ENCODE measurements at places on chromosomes 5 and 9.

GRCh38 chr5:178106086-178106485 is 7.2 kb upstream of the N4BP3 start:
- no peak for DNase-seq
- H3K36me3 ChIP-seq, result no peaks in the 10 kb centered on the region
- H3K27me3 ChIP-seq, result no peaks in the 10 kb centered on the region
- no peak overlapping the region for H3K4me3 ChIP-seq
- peaks cover 8% of the 10 kb centered on the region for H3K4me1 ChIP-seq
- H3K27ac ChIP-seq, result no peak overlapping the region

GRCh38 chr5:27318701-27319100 is 280.3 kb upstream of the CDH9 start:
- no peaks in the 10 kb centered on the region for H3K27me3 ChIP-seq
- no peak for DNase-seq
- no peaks in the 10 kb centered on the region for H3K36me3 ChIP-seq
- no peak overlapping the region for H3K27ac ChIP-seq
- no peaks in the 10 kb centered on the region for H3K4me1 ChIP-seq
- H3K4me3 ChIP-seq, result no peak overlapping the region

DNA sequence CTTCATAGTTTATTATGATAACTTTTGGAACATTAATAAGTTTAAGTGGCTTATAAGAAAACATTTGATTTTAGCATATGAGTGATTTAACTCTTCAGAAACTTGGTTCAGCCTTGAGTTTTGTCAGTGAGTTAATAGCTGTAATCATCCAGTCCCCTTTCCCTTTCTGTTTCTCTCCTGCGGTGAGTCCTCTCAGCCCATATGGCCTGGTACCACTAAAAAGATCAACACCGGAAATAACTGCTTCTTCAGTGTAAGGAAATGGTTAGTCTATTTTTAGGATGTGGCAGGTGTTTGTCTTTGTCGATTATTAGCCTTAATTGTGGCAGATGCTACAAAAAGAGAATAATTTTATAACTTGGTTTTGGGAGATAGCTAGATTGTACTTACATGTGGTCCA is 120.2 kb upstream of the GRHPR start:
- H3K36me3 ChIP-seq, result peaks cover 8% of the 10 kb centered on the region
- H3K27ac ChIP-seq, result no peak overlapping the region
- DNase-seq, result no peak
- H3K27me3 ChIP-seq, result no peaks in the 10 kb centered on the region

GRCh38 chr5:179307013-179307800 is 38.1 kb downstream of the ADAMTS2 start:
- no peaks in the 10 kb centered on the region for H3K27me3 ChIP-seq
- H3K36me3 ChIP-seq, result no peaks in the 10 kb centered on the region
- no peak overlapping the region for H3K4me3 ChIP-seq
- no peaks in the 10 kb centered on the region for H3K4me1 ChIP-seq

DNA sequence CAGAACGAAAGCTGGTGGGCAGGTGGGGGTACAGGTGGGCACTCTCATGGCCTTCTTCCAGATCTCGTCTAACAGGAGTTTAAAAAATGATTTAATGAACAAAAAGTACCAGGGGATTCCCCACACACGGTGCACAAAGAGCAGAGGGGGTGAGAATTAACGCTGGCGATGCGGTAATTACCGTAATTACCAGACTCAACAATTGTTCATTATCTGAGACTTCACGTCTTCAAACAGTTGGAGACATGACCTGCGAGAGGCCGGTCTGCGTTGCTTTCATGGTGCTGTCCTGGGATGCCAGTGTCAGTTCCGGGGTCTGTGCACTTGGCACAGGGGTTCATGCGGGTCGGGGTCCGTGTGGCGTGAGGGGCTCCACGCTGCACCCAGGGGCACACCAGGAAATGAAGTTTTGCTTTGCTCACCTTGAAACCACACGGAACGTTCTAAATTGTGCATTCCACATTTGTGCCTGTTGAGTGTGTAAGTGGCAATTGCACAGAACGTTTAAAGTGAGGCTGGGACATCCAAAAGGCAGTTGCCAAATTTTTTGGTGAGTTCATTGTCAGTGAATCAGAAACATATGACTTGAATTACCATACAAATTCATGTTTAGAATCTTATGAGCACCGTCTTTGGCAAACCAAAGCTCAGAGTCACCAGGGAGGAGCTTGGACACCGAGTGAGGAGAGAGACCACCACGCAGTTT is 256.4 kb upstream of the IRX1 start:
- no peaks in the 10 kb centered on the region for H3K36me3 ChIP-seq
- DNase-seq, result no peak
- H3K27me3 ChIP-seq, result no peaks in the 10 kb centered on the region
- no peak overlapping the region for H3K27ac ChIP-seq
- no peaks in the 10 kb centered on the region for H3K4me1 ChIP-seq

DNA sequence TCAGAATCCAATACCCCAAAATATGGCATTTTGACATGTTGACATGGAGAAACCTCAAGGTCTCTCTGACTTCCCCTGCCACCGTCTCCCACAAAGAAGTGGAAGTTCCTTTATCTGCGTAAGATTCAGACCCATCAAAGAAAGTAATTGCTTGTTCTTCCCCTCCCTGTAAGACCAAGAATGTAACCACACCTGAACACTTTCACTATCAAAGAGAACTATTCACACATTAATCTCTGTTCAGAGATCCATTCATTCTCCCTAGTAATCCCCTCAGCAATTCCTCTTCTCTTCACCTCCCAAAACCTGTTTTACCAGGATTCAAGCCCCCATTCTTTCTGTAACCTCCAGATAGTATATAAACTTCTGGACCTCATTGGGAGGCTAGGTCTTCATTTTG is 4.1 kb upstream of the SLC1A1 start:
- peaks cover 15% of the 10 kb centered on the region for H3K4me1 ChIP-seq
- H3K27ac ChIP-seq, result no peak overlapping the region
- no peaks in the 10 kb centered on the region for H3K36me3 ChIP-seq
- no peak for DNase-seq
- no peak overlapping the region for H3K4me3 ChIP-seq

DNA sequence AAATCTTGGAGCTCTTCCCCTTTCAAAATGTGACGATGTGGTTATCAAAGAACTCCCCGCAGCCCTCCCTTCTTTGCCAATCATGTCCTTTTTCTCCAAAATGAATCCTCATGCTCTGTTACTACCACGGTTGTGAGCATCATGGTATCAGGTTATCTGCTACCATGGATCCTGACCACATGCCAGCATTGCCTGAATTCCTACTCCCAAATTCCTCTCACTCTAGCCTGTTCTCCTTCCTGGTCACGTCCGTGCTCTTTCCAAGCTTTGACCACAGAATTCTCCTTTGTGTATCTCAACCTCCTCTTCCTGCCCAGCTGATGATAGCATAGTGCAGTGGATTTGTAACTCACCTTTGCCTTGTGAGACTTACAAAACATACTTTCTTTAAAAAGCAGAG is 59.5 kb upstream of the FBXL7 start:
- no peaks in the 10 kb centered on the region for H3K4me1 ChIP-seq
- H3K36me3 ChIP-seq, result no peaks in the 10 kb centered on the region
- H3K4me3 ChIP-seq, result no peak overlapping the region

DNA sequence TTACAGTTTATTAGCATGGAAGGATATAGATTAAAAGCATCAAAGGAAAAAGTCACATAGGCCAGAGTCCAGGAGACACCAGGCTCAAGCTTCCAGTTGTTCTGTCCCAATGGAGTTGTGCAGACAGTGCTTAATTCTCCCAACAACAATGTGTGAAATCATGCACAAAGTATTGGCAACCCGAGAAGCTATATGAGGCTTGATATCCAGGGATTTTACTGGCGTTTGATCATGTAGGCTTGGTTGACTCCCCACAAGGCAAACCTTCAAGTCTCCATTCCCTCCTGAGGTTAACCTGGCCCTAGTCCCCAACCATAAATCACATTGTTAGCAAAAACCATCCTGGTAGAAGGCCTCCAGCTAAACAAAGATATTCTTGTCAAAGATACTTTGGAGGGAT is 141.5 kb downstream of the ADAMTS19 start:
- no peak overlapping the region for H3K27ac ChIP-seq
- DNase-seq, result no peak
- H3K4me3 ChIP-seq, result no peak overlapping the region
- no peaks in the 10 kb centered on the region for H3K4me1 ChIP-seq
- no peaks in the 10 kb centered on the region for H3K27me3 ChIP-seq

GRCh38 chr9:22425551-22425950 is 21.1 kb upstream of the DMRTA1 start:
- no peak overlapping the region for H3K27ac ChIP-seq
- no peak overlapping the region for H3K4me3 ChIP-seq
- peaks cover 5% of the 10 kb centered on the region for H3K27me3 ChIP-seq
- no peak for DNase-seq

DNA sequence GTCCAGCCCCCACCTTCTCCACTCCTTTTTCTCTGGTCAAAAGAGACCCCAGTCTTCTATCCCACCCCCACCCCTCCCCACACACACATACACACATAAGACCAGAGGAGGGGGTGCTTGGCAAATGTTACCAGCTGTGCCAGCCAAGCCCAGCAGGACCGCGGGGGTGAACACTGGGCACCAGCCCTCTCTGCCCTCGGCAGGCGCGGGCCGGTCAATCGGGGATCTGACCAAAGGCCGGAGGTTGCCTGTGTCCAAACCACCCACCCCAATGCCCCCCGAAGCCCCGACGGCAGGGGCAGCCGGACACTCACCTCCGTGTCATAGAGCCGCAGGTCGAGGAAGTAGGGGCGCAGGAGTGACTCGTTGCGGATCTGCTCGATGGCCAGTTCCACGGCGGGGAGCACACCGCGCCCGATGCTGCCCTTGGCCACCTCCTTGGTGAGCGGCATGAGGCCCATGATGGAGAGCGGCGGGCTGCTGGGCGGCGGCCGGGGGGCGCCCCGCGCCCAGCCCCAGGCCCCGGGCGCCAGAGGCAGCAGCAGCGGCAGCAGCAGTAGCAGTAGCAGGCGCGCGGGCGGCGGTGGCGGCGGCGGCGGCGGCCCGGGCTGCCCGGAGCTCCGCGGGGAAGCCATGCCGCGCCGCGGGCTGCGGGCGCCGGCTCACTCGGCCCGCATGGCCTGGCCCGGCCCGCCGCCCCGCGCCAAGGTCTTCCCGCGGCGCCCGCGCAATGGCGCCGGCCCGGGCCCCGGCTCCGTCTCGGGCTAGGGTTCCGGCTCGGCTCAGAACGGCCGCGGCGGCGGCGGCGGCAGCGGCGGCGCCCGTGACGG is 417 bp downstream of the GABBR2 start:
- H3K27me3 ChIP-seq, result peaks cover 25% of the 10 kb centered on the region
- no peak for DNase-seq
- H3K27ac ChIP-seq, result no peak overlapping the region

DNA sequence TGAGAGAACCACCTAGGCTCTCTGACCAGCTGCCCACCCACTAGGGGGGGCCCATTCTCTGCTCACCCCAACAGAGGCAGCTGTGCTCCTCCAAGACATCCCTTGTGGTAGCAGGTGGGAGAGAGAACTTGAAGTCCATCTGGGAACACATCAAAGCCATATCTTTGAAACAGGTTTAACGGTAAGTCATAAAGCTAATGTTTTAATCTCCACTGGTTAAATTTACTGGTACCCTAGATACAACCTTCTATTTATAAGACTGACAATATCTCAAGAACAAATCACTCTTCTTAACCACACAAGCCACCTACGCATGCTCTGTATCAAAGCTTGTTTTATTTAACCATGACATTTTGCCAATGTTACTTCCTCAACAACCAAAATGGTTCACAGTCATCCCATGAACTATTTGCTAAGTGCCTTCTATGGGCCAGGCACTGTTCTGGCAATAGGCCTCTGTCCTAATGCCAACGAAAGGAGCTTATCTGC is 20.4 kb downstream of the AUH start:
- H3K27ac ChIP-seq, result no peak overlapping the region
- no peak for DNase-seq
- H3K4me3 ChIP-seq, result no peak overlapping the region
- peaks cover 38% of the 10 kb centered on the region for H3K36me3 ChIP-seq
- H3K4me1 ChIP-seq, result peaks cover 7% of the 10 kb centered on the region

DNA sequence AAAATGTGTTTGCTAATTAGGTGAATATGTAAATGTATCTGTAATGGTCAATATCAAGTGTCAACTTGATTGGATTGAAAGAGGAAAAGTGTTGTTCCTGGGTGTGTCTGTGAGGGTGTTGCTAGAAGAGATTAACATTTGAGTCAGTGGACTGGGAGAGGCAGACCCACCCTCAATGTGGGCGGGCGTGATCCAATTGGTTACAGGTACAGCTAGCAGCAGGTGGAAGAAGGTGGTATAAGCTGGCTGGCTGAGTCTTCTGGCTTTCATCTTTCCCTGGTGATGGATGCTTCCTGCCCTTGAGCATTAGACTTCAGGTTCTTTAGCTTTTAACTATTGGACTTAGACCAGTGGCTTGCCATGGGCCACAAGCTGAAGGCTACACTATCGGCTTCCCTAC is 779.0 kb upstream of the CTNND2 start:
- H3K27ac ChIP-seq, result no peak overlapping the region
- no peak for DNase-seq
- no peaks in the 10 kb centered on the region for H3K4me1 ChIP-seq
- H3K36me3 ChIP-seq, result no peaks in the 10 kb centered on the region

GRCh38 chr9:80061096-80061495 is 489.3 kb downstream of the TLE4 start:
- H3K36me3 ChIP-seq, result no peaks in the 10 kb centered on the region
- no peak for DNase-seq
- H3K27ac ChIP-seq, result no peak overlapping the region
- no peak overlapping the region for H3K4me3 ChIP-seq
- no peaks in the 10 kb centered on the region for H3K4me1 ChIP-seq

GRCh38 chr5:133728475-133728874 is 116.1 kb upstream of the FSTL4 start:
- no peak overlapping the region for H3K4me3 ChIP-seq
- no peaks in the 10 kb centered on the region for H3K36me3 ChIP-seq
- DNase-seq, result no peak
- peaks cover 10% of the 10 kb centered on the region for H3K27me3 ChIP-seq

GRCh38 chr5:129593525-129593924 is 133.4 kb downstream of the ADAMTS19 start:
- no peak overlapping the region for H3K4me3 ChIP-seq
- no peaks in the 10 kb centered on the region for H3K4me1 ChIP-seq
- no peaks in the 10 kb centered on the region for H3K36me3 ChIP-seq

DNA sequence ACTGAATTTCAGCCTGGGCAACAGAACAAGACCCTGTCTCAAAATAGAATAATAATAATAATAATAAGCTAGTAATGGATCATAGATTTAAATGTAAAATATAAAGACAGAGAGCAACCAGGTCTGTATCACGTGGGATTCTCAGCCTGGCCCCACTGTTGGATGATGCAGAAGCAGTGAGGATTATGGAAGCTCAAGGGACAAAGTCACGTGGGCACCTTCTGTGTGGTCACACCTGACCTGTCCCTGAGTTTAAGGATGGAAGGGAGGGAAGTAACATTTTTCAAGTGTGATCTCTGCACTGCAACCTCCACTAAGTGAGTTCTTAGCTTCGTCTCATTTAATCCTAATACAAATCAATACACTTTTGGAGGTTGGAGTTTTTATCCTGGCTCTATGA is 212.5 kb upstream of the IER5L start:
- no peak overlapping the region for H3K27ac ChIP-seq
- H3K27me3 ChIP-seq, result no peaks in the 10 kb centered on the region
- no peaks in the 10 kb centered on the region for H3K36me3 ChIP-seq
- H3K4me3 ChIP-seq, result no peak overlapping the region
- no peak for DNase-seq

GRCh38 chr9:69097064-69097463 is 61.5 kb downstream of the FXN start:
- no peaks in the 10 kb centered on the region for H3K27me3 ChIP-seq
- no peak overlapping the region for H3K27ac ChIP-seq
- DNase-seq, result no peak
- H3K36me3 ChIP-seq, result no peaks in the 10 kb centered on the region

GRCh38 chr9:86471171-86471815 is 117.1 kb upstream of the TUT7 start:
- DNase-seq, result no peak
- no peaks in the 10 kb centered on the region for H3K4me1 ChIP-seq
- H3K27ac ChIP-seq, result no peak overlapping the region
- H3K27me3 ChIP-seq, result no peaks in the 10 kb centered on the region

Data from CD4-positive, alpha-beta T cell (primary cell).